Lung (tissue), 17 donors: ENCODE measurements at places on chromosomes 13 and 19. TPM values are rescaled to one million over a fixed set of nuclear protein-coding genes. Genes with fewer than 3 reads are reported as not detected.

GRCh38 chr13:102657630-102658029 lies 37.2 kb downstream of the METTL21C start:
- H3K4me1 ChIP-seq = no peaks in the 10 kb centered on the region
- no peak overlapping the region for H3K27ac ChIP-seq
- H3K27me3 ChIP-seq = no peaks in the 10 kb centered on the region

DNA sequence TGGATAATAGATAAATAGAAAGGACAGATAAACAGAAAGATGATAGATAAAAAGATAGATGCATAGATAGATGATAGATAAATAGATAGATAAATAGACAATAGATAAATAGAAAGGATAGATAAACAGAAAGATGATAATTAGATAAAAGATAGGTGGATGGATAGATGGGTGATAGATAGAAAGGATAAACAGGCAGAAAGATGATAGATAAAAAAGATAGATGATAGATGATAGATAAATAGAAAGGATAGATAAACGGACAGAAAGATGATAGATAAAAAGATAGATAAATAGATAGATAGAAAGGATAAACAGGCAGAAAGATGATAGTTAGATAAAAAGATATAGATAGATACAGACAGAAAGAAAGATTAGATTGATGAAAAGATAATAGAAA lies 92.3 kb upstream of the UQCRFS1 start:
- no peak for DNase-seq
- H3K4me1 ChIP-seq = no peaks in the 10 kb centered on the region
- no peaks in the 10 kb centered on the region for H3K36me3 ChIP-seq
- H3K4me3 ChIP-seq = no peak overlapping the region

GRCh38 chr13:43408274-43408673 lies 378.5 kb downstream of the ENOX1 start:
- H3K27ac ChIP-seq = no peak overlapping the region
- no peak overlapping the region for H3K4me3 ChIP-seq
- H3K27me3 ChIP-seq = no peaks in the 10 kb centered on the region
- DNase-seq = no peak
- no peaks in the 10 kb centered on the region for H3K36me3 ChIP-seq

The FPR1 gene
- total RNA-seq = 21.4 TPM

DNA sequence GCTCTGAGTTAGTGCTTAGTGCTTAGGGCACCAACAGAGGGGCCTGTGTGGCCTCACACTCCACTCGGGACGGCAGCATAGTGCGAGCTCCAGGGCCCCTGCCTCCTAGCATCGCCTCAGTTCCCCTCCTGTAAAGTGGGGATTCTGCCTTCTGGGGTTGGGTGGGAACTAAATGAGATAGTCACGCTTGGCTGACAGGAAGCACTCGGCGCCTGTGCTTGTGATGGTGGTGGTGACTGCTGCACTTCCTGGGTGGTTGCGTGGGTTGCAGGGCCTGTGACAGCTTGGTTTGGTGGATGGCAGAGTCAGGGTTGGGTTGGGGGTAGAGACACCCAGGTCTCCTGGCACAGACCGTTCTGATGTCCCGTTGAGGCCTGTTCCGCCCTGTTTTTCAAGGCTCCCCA lies 7.7 kb downstream of the PLEKHF1 start:
- peaks cover 6% of the 10 kb centered on the region for H3K4me1 ChIP-seq
- peak overlapping the region; percentile 16 for H3K27ac ChIP-seq
- peaks cover 14% of the 10 kb centered on the region for H3K36me3 ChIP-seq
- H3K4me3 ChIP-seq = no peak overlapping the region

- no peak overlapping the region for H3K27ac ChIP-seq
- no peak overlapping the region for H3K4me3 ChIP-seq
- no peaks in the 10 kb centered on the region for H3K27me3 ChIP-seq
- H3K4me1 ChIP-seq = peaks cover 5% of the 10 kb centered on the region
Measured at GRCh38 chr13:100530671-100531213, 57.8 kb downstream of the GGACT start.

The NPAS1 gene
- 0.31 TPM for total RNA-seq

The MEIOSIN gene
- not detected for total RNA-seq

DNA sequence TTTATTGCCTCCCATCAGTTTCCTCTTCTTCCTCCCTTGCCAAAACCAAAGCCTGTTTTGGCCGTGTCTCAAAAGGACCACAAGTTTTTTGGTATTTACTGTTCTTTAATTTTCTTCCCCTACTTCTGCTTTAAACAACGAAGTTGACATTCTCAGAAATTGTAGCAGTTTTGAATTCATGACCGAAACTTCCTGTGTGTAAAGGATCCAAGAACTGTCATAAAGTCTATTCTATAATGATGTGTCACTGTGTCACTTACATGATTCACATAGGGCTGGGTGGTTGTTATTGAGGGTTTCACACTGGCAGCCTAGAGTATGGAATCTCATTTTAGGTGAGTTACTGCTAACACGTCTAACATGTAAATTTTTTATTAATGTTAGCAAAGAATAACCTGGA lies 741.0 kb upstream of the KLHL1 start:
- no peaks in the 10 kb centered on the region for H3K4me1 ChIP-seq
- no peaks in the 10 kb centered on the region for H3K36me3 ChIP-seq
- H3K4me3 ChIP-seq = no peak overlapping the region
- no peak for DNase-seq
- no peaks in the 10 kb centered on the region for H3K27me3 ChIP-seq

The ADPRHL1 gene
- total RNA-seq = 1.4 TPM

- H3K4me1 ChIP-seq = no peaks in the 10 kb centered on the region
- H3K27me3 ChIP-seq = no peaks in the 10 kb centered on the region
- no peak overlapping the region for H3K27ac ChIP-seq
- no peak for DNase-seq
- H3K36me3 ChIP-seq = no peaks in the 10 kb centered on the region
Measured at GRCh38 chr19:14940266-14940665, 1.0 kb upstream of the OR7C2 start.

DNA sequence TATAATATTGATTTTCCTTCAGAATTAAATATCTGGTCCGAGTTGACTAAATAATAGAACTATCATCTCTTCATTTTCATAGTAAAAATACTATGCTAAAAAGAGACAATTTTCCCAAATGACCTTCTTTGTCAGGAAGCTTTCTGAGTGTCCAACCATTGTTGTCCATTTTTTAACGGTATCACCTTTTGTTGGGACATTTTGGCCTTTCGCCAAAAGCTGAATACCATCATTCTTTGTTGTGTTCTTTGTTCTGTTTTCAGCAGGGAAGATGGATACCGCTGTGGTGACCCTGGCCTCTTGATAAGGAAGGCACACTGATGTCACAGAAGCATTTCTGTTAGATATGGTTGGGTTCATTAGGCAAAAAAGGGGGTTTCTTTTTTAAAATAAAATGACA lies 654.4 kb upstream of the GPC6 start:
- no peak overlapping the region for H3K4me3 ChIP-seq
- H3K27me3 ChIP-seq = no peaks in the 10 kb centered on the region
- H3K27ac ChIP-seq = no peak overlapping the region
- H3K36me3 ChIP-seq = no peaks in the 10 kb centered on the region
- no peak for DNase-seq

The RXFP2 gene
- not detected for total RNA-seq

- peak; percentile 51 for DNase-seq
- H3K4me1 ChIP-seq = peaks cover 29% of the 10 kb centered on the region
- H3K27me3 ChIP-seq = no peaks in the 10 kb centered on the region
- H3K4me3 ChIP-seq = no peak overlapping the region
- H3K36me3 ChIP-seq = no peaks in the 10 kb centered on the region
Measured at GRCh38 chr13:113411216-113412023, 41.9 kb downstream of the ADPRHL1 start.

The ZNF571 gene
- 3.1 TPM for total RNA-seq
